ENCODE measurements at places on chromosomes 5 and 9.

DNA sequence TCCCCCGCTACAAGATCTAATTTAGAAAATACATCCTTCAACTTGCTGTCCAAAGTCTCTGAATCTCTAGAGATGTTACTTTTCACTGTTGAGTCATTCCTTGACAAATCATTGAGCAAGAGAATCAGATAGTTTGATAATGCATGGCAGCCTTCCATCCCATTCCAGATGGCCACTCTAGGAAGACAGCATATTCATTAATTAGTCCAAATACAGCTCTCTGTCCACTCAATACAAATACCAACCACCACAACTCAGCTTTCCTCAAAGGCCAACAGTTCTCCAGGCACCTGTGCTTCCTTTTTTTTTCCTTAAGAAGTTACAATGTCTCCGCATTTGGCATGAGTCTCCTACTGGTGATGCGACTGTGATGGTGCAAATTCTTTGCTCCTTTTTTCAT, 72.3 kb downstream of the DROSHA start:
- no peak for DNase-seq

- no peak for DNase-seq
These were observed 941.0 kb downstream of the DNAH5 start for GRCh38 chr5:13003457-13003856.

DNA sequence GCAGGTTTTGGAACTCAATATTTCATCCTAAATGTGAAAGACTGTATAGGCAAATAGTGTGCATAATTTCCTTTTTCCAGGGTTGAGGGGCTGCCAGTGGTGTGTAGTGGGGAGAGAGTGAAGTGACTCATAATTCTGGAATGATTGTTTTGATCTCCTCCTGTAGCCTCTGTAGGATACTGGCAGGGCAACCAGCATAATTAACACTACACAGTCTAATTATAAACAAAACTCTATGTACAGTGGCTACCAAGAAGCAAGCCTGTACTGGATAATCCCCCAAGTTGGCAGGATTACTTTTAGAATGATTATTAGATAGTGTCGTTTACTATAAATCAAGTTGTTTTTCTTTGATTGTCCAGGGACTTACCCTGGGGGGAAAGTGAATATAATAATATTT, 32.2 kb downstream of the LNPEP start:
- no peak for DNase-seq

GRCh38 chr9:117302487-117302886, 112.4 kb downstream of the ASTN2 start:
- DNase-seq: no peak

DNA sequence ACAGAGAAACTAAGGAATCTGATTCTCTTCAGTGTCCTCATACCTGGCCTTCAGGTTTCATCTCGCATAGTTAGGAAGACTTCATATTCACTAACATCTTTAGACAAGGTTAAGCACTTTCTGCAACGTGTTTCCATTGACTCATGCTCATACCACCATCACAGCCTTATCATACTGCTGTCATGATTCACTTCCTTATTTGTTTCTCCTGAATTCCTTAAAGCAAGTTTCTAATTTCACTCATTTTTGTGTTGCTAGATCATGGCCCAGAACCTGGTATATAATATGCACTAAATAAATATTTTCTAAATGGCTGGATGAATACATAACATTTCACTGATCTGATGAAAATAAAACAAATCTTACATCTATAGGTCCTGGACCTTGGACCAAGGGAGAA, 472.9 kb downstream of the PRELID2 start:
- DNase-seq: no peak

DNA sequence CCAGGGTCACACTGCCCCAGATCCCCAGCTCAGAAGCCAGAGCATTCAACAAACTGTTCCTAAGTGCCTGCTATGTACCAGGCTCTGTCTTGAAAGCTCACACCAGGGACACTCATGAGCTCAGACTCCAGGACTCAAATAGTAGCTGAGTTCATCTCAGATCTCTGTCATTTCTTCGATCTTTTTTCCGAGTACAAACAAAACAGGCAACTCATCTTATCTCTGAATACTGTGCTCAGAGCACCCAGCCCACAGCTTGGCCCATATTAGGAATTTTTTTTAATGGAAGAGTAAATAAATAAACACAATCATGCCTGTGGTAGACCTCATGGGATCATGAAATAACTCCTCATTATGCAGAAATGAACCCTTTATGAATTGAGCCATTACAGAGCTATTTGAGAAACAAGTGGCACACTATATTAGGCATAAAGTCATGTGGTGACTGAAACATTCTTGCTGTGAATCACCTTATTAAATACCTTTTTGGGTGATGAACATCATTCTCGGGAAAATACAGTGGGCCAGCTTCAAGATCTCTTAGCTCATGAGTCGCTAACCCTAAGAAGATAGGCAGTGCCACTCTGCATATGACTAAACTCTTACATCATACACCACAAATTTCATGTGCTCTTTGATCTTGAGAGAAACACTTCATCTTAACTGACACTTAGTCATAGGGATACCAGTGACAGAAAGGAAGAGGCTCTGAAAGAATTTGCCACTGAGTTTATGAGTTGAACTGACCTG, 9.9 kb downstream of the SH3RF2 start:
- DNase-seq: no peak

- DNase-seq: no peak
These were observed 29.0 kb downstream of the ETF1 start for GRCh38 chr5:138514021-138514420.
